Thoracic aorta (tissue), 2 donors: ENCODE measurements at places on chromosomes 3 and 15.

- no peak for DNase-seq
These were observed 15.9 kb upstream of the SKOR1 start for GRCh38 chr15:67809441-67809840.

DNA sequence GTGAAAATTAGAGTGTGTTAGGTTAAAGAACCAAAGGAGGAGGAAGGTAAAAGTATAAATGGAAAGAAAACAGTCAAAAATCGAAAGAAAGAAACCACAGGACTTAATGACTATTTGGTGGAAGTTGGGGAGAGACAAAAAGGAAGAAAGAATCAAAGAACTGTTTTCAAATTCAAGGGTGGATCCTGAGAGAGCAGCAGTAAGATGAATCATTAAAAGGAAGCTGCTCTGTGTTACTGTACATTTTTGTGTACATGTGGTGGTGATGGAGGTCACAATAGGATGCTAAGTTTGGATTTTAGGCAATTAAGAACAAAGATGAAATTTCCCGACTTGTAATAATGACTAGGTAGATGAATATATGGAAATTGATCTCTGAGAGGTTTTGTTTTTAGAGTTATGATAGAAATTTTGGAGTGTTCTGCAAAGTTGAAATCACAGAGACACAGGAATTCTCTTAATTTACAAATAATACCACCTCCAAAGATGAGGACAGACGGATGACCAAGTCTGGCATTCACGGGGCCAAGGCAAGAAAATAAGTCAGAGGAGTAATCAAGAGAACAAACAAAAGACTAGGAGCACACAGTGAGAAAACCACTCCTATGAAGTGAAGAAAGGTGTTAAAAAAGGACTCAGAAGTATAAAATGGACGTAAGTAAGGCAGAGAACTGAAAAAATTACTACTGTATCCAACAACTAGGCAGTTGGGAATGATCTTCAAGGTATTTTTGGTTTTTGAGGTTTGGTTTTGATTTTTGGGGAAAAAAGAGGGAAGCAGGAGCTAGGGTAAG is 7.1 kb downstream of the DHX36 start:
- DNase-seq: no peak

- DNase-seq: no peak
These were observed 7.2 kb downstream of the HOMER2 start for GRCh38 chr15:82945326-82945725.

DNA sequence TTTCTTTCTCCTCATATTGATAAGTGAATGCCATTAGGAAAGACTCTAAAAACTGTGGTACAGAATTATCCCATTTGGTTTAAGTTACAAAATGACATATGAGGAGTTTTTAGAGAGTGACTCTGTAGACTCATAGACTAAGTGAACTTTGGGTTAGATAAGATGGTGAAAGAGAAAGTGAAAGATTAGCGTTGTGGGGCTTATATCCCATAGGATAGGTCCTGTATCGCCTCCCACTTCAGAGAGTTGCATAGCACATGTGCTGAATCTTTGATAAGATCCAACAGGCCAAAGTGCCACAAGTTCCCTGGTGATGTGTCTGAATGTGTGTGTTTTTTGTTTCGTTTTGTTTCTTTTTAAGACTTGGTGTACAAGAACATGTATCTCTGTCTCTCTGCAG is 666.9 kb downstream of the MECOM start:
- DNase-seq: no peak

GRCh38 chr15:78454992-78455391 is 17.0 kb downstream of the IREB2 start:
- no peak for DNase-seq

DNA sequence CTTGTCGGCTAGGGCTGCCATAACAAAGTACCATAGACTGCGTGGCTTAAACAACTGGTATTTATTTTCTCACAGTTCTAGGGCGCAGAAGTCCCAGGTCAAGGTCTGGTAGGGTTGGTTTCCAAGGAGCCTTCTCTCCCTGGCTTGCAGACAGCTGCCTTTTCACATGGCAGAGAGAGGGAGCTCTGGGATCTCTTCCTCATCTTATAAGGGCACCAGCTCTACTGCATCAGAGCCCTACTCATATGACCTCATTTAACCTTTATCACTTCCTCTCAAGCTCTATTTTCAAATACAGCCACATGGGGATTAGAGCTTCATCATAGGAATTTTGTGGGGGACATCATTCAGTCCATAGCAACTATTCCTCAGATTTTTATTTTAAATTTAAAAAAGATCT is 17.6 kb upstream of the PAQR9 start:
- no peak for DNase-seq

DNA sequence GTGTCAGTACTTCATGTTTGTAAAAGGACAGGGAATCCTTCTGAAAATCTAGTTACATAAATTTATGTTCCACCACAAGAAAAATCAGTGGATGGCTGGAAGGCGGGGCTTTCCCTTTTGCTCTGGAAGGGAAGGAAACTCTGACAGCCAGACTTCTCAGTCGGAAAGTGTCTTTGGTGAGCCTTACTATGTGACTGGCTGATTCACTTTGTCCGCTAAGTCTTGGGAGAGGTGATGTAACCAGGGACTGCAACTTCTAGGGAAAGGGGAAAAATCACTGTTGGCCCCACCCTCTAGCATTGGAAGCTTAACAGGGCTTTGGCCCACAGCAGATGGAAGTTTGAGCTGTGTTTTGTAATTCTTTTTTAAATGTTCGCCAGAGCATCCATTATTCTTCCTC is 281.4 kb upstream of the CTDSPL start:
- DNase-seq: no peak

DNA sequence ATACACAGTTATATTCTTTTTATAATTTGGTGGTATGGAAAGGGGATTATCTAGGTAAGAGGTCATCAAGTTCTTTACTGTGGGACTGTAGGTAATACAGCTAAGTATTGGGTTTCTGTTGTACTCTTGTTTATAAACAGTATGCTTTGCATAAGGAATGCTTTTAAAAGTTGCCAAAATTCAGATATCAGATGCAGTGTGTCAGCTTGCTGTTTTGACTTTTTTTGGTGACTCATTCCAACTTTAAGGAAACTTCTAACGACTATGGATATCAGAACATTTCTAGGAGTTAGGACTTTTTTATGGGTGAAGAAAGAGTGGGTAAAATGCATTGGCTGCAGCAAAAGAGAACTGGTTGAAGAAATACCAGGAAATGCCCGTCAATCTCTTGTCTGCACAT is 2.8 kb downstream of the SCAANT1 start:
- DNase-seq: no peak

DNA sequence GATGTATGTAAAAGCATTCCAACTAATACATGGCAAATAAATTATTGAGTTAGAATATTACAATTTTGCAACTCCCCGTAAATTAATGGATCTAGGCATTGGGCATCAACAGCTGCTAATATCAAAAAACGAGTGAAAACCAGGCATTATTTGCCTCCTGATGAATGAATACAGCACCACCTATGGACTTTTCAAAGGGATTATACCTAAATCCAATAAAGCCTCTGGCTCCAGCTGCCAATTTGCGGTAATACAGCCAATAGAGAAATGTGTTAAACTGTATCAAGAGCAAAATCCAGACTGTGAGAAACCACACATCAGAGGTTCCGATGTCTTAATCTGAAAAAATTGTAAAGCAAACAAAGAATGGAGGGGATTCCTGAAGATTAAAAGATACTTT is 16.3 kb upstream of the A4GNT start:
- no peak for DNase-seq

GRCh38 chr3:12875857-12876836 is 34.8 kb upstream of the RPL32 start:
- DNase-seq: no peak

DNA sequence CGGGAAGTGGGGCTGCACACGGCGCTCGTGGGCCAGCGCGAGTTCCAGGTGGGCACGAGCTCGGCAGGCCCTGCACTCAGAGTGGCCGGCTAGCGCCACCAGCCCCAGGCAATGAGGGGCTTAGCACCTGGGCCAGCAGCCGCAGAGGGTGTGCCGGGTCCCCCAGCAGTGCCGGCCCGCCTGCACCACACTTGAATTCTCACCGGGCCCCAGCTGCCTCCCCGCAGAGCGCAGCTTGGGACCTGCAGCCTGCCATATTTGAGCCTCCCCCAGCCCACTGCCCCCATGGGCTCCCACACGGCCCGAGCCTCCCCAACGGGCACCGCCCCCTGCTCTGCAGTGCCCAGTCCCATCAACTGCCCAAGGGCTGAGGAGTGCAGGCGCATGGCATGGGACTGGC is 87.5 kb downstream of the CHCHD4 start:
- DNase-seq: no peak
